Retina (tissue), 1 donor: ENCODE measurements at places on chromosomes 3 and 15.

GRCh38 chr3:13263770-13264467, 156.2 kb downstream of the NUP210 start:
- no peak for DNase-seq

- no peak for DNase-seq
These were observed 92.3 kb downstream of the RBMS3 start for GRCh38 chr3:29373131-29373680.

- no peak for DNase-seq
These were observed 28.8 kb upstream of the SKOR1 start for GRCh38 chr15:67796196-67797127.

- DNase-seq, result peak; percentile 34
These were observed 9.1 kb upstream of the HPS3 start for GRCh38 chr3:149120051-149120972.

GRCh38 chr3:170327040-170327808, 30.3 kb upstream of the SKIL start:
- no peak for DNase-seq

DNA sequence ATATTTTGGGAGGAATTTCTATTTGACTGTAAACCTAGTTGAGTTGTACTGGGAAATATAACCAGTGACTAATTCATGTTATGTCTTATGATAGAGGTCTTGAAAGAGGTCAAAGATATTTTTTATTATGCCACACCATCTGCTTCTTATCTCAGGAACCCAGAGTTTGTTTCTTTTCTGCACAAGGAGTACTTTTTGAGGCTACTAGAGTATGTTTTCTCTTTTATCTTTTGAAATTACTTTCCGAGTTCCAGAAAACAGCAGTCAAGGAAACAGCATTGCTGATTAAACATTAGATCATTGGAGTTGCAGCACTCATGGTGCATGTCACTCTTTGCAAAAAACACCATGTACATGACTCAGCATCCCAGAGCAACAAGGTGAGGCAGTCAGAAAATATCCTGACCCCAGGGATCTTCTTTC, 645.8 kb upstream of the NR2F2 start:
- no peak for DNase-seq

GRCh38 chr3:183400352-183400751, 28.1 kb downstream of the MCF2L2 start:
- DNase-seq, result peak; percentile 34

DNA sequence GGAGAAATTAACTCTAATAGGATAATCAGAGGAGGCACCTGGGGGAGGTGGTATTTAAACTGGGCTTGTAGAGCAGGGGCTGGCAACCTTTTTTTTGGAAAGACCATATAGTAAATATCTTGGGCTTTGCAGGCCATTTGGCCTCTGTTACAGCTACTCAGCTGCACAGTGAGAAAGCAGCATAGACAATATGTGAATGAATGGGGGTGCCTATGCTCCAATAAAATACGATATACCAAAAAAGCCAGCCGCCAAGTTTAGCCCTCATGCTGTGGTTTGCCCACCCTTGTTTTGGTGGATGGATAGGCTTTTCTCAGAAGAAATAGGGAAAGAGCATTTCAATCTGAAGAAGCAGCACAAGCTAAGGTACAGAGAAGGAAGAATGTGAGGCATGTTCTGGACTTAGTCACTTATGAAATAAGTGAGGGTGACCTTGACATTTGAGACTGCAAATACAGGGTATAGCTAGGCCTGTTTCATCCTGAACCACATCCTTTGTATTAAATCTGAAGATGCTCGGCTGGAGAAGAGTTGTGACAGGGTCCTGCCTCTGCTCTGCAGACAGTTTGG, 131.0 kb upstream of the NR2E3 start:
- no peak for DNase-seq

DNA sequence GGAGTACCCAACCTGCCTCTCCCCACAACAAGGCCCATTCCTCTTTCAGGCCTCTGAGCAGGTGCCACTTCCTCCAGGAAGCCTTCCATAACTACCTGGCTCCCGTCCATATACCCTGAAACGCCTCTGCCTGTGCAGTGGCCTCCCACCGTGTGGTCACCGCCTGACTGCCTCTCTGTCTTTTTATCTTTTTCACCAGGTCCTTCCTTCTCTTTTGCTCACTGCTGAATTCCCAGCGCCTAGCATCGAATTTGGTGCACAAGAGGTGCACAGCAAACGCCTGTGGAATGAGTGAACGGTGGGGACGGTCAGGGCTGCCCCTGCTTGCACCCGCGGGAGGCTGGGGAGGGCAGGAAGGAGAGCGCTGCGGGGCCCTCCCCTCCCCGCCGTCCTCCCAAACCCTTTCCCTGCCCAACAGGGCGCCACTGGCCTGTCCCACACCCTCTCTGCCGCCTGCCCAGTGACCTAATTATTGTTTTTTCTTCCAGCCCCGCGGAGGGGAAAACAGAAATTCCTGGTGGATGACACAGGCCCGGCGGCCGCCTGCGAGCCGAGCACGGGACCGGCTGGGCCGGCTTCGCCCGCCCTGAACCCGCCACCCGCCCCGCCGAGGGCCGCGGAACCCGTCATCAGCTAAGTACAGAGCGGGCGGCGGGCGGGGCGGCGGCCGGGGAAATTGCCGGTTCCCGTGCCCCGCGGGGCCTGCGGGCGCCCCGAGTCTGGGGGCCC, 140.1 kb downstream of the SMAD6 start:
- peak; percentile 89 for DNase-seq

GRCh38 chr3:67561266-67561665, 93.1 kb downstream of the SUCLG2 start:
- DNase-seq, result no peak

DNA sequence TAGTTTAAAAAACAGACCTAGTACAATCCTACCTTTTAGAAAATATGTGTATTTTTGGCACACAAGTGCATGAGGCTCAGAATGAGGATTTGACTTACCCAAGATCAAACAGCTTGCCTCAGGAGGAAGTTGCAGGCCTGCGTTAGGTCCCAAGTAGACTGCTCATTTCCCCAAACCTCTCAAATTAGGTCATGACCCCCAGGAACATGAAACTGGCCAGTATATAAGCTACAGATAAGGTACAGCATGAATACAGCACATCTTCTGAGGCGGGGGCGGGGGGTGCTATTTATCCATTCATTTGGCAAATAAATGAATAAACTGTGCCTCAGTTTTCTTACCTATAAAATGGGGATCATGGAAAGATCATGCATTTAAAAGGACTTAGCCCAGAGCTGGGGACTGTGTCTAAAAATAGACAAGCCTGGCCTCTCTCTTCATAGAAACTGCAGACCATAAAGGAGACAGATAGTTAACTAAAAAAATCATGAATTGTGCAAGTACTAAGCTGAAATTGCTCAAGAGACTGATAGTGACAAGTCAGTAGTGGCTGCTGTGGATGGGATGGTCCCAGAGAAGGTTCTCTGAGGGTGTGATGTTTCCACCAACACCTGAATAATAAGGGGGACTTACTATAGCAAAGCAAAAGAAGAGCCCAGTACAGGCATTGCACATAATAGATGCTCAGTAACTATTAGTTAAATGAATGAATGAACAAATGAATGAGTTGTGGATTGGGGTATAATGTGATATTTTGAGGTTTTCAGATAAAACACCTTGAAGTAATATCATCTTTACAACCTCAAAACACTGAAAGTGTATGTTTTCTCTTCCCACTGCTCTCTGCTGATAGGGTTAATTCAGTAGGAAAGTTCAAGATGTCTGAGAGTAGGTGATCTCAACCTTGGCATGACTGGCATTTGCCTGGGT, 258.5 kb upstream of the PROK2 start:
- DNase-seq, result no peak

DNA sequence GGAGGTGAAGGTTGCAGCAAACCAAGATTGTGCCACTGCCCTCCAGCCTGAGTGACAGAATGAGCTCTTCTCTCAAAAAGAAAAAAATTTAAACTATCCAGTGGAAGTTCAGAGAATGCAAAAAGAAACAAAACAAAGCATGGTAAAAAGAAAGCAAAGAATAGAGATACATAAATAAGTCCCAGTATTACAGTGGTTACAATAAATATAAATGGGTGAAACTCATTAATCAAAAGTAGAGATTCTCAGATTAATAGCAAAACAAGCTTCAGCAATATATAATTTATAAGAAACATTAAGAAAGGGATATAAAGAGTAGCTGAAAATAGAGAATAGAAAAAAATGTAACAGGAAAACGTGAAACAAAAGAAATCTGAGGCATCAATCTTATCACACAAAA, 23.6 kb upstream of the GHSR start:
- no peak for DNase-seq

DNA sequence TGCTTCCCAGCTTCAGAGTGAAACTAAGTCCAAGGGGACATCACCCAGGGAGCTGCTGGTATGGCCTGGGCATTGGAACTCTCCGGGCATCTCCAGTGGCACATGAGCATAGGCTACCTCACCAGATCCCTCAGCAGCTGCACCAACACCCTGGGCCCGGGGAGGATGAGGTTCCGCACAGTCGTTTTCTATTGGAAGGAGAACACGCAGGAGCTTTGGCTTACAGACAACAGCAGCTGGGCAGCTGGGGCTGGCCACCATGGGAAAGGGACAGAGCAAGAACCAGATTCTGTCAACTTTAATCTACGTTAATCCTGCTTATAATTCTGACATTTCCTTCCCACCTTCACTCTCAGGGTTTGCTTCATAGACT, 65.5 kb downstream of the MYO1E start:
- no peak for DNase-seq

- DNase-seq, result no peak
These were observed 64.2 kb upstream of the NR2C2 start for GRCh38 chr3:14883226-14883625.

DNA sequence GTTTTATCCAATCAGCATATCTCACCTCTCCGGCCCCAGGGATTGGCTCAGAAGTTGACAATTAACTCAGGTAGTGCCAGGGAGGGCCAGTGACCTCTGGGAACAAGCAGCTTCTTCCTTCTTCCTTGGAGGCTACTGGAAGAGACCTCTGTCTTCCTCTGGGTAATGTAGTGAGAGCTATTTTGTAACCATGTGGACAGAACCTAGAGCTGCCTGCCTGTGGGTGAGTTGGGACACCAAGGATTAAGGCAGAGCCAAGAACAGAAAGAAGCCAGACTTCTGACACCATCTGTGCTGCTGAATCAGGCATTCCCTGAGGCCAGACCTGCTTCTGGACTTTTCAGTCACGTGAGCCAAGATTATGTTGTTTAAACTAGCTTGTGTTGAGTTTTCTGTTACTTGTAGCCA, 5.9 kb upstream of the NDUFAF1 start:
- DNase-seq, result no peak

- no peak for DNase-seq
These were observed 31.4 kb upstream of the POU1F1 start for GRCh38 chr3:87307805-87308204.

GRCh38 chr15:49769225-49769624, 148.4 kb downstream of the DTWD1 start:
- DNase-seq, result no peak

- DNase-seq, result peak; percentile 51
These were observed 242.8 kb upstream of the UBE2E2 start for GRCh38 chr3:22960105-22960984.

GRCh38 chr3:135851201-135852081, 114.1 kb upstream of the PPP2R3A start:
- DNase-seq, result no peak

- no peak for DNase-seq
These were observed 22.3 kb upstream of the C2CD4B start for GRCh38 chr15:62187425-62187824.

GRCh38 chr3:100993309-100993708, at the start of gene ABI3BP:
ABI3BP (minus strand) TSS chr3:100993421; CDS start chr3:100993384, 37 bp downstream.
- no peak for DNase-seq

DNA sequence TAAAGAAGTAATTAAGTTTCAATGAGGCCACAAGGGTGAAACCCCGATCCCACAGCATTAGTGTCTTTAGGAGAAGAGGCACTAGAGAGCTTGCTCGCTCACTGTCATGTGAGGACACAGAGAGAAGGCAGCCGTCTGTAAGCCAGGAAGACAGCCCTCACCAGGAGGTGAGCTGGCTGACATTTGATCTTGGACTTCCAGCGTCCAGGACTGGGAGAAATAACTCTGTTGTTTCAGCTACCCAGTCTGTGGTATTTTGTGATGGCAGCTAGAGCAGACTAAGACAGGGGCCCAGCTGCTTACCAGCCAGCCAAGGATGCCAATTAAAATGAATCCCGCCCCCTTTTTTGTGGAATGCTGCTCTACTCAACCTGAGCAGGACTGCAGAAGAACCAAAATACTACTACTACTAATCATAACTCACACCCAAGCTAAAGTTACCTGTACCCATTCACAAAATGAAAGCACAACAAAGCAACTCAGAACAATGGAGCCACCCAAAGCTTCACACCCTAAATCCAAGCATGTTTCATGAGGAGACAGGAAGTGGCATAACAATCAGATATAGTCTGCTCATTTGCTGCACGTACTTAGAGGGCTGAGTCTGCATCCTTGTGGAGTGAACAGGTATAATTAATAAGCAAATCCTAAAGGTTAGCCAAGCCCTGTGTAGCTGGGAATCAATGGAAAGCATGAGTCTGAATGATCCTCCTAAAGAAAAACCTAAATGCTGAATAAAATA, 35.6 kb upstream of the RHCG start:
- no peak for DNase-seq

DNA sequence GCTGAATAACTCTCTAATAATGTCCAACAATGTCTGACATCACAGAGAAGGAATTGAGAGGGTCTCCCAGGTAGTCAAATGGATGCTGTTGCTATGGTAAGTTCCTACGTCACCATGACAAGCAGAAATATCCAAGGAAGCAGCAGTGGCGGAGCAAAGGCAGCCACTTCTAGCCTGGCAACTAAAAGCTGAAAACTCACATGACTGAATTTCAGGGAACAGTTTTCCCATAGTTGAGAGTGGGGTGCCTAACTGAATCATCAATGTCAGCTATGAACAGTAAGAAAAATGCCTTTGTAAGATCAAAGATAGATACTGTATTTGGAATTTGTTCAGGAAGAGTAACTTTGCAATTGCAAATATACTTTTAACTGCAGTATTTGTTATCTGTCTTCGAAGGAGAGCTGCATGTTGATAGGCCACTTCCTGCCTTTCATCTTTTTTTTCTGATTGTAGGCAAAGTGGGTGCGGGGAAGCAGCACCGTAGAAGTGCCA, 161.7 kb downstream of the BBX start:
- DNase-seq, result no peak

GRCh38 chr3:182940266-182940808, 40.0 kb downstream of the DCUN1D1 start:
- no peak for DNase-seq

DNA sequence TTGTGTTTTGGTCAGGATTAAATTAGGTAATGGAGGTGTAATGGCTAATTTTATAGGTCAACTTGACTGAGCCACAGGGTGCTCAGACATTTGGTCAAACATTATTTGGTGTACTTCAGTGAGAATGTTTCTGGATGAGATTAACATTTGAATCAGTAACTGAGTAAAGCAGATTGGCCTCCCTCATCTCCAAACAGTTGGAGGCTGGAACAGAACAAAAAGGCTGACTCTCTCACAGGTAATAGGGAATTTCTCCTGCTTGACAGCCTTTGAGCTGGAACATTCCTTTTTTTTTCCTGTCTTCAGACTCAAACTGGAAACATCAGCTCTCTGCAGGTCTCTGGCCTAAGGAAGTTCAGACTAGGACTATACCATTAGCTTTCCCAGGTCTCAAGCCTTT, 280.7 kb downstream of the ZBTB20 start:
- DNase-seq, result no peak

GRCh38 chr3:178367817-178368617, 168.2 kb upstream of the KCNMB2 start:
- DNase-seq, result no peak
